ENCODE measurements at places on chromosomes 5 and 9.

DNA sequence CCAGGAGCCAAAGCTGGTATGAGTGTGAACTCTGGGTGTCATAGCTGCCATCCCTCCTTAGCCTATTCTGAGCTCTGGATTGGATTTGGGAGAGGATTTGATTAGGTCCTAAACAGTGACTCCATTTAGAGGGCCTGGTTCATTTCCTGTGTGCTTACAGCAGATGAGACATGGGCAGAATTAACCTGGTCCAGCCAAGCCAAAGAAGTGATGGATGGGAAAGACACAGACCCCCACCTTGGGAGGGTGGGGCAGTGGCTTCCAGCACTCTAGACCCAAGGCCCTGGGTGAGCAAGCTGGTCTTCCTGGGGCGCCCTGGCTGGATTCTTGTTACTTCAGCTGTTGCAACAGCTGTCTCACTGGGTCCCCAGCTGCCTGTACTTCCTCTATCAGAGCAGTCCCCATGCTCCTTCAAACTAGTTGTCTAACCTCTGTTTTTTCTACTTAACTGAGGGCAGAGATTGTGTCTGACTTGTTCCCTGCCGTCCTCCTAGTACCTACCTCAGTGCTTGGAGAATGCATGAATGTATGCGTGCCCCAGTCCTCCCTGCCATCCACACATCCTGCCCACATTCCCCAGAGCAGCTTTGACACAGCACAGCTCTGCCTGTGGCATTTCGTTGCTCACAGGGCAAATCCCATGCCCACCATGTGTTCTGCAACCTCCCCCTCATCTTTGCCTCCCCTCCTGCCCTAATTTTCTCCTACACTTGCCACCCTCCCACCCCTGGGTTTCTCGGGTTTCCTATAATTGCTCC, 115.9 kb downstream of the RGS3 start:
- peak; percentile 34 for DNase-seq

DNA sequence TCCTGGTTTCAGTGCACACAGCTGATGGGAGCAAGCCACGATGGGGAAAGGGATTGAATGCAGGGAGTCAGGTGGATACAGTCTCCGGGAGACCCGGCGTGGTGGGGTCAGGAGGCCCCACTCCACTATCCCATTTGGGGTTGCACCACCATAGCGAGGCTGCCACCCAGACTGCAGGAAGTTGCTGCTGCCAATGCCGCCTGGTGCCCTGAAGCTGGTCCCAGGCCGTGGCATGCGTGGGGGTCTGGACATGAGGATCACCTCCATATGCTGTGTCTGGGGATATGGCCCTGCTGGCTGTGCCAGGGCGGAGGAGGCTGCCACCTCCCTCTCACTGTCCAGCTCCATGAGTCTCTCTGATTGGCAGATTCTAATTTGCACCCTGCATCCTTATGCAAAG, 45.3 kb downstream of the COL5A1 start:
- no peak for DNase-seq

- DNase-seq: no peak
Measured at GRCh38 chr5:122153230-122153629, 23.9 kb downstream of the ZNF474 start.

- DNase-seq: no peak
Measured at GRCh38 chr9:125428060-125428901, 166.7 kb downstream of the GAPVD1 start.

- DNase-seq: no peak
Measured at GRCh38 chr5:103290846-103291245, 32.3 kb downstream of the MACIR start.

- DNase-seq: no peak
Measured at GRCh38 chr9:124022201-124023121, 10.9 kb downstream of the LHX2 start.

- DNase-seq: no peak
Measured at GRCh38 chr9:119884438-119884837, 515.2 kb upstream of the BRINP1 start.

- no peak for DNase-seq
Measured at GRCh38 chr5:115202952-115203351, 33.2 kb upstream of the TRIM36 start.

DNA sequence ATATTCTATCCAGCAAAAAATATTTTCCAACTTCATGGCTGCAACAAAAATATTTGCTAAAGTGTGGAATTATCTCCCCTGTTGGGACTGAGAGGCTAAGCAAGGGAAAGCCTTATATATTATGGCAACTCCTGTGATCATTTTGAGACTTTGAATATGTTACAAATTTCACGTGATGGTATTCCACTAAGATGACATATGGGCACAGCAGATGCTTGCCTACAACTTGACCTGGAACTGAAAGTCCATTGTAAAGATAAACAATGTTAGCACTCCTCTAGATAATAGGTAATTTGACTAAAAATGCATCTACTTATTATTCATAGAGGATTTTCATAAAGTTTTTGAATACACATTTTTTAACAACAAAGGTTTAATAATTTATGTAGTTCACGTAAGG, 1141.5 kb upstream of the CDH6 start:
- no peak for DNase-seq

DNA sequence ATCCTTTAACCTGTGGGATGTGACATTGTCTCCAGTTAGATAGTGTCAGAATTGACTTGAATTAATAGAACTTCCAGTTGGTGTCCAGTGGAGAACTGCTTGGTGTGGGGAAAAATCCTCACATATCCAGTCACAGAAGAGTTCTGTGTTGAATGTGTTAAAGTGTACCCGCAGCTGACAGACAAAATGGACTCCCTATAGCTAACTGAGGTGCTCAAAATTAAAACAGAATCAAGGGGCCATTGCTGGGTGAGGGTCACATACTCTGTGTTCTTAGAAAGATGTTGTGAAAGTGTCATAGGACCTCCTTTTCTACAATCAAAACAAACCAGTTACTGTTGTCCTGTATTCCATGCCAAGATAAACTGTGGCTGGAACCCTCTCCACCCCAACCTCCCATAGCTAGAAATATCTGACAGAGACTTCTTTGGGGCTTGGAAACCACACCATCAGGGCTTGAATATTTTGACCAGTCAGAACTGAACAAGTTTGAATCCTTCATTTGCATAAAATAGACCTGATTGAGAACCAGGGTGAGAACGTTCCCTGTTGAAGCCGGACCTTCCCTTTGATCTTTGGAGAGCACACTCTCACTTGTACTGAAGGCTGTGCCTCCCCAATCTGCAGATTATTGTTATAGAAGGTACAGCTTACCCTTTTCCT, 164.0 kb upstream of the ZNF608 start:
- no peak for DNase-seq

DNA sequence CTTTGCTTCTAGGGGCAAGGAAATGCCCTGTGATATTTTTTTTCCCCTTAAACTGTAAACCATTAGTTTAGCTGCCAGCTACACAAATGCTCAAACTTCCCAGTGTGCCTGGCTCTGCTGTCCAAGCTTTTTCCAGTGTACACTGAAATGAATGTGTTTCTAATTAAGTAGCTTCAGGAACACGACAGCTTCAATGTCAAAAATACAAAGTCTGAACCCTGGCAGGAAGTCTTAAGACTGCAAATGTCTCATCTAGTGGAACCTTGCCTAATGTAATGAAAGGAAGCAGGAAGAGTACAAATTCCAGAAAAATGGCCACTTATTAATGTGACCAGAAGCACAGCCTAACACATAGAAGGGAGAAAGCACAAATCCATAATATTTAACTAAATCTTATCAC, 255.2 kb downstream of the CRB2 start:
- DNase-seq: no peak

DNA sequence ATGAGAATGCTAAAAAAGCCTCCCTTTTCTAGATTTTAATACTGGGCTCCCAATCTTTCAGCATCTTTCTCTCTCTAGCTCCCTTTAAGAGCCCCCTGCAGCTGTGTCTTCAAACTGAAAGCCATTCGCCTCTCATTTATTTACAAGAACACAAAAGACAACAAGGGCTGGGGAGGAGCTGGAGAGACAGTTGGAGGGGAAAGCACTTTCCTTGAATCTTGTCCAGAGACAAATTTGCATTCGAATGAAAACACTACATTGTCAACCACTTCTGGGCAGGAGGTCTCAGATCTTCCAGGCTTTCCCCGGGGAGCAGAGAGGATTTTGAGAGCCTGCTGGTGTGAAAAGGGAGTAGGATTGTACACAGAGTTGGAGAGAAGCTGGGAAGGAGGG, 518.3 kb downstream of the CTNND2 start:
- DNase-seq: no peak

- DNase-seq: no peak
Measured at GRCh38 chr5:131209175-131209505, 38.4 kb downstream of the LYRM7 start.

DNA sequence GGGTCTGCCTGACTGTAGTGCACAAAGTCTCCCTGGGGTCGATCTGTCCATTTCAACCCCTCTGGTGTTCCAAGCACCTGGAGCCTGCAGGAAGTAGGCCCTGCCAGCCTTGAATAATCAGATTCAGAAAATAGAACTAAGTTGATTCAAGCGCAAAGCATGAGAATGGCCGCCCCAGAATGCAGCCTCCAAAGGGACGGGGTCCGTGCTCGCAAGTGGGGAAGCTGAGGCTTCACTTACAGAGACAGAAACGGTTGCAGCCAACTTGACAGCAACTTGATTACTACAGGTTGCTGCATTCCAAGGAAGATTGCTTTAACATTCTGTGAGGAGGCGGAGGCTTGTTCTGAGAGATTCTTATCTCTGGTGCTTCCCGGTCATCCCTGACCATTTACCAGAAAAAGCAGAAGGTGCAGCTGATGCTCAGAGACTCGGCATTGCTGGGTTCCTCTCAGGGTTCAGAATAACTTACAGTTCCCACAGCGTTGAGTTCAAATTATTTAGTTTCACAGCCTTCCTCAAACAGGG, 14.9 kb upstream of the LRRC14B start:
- DNase-seq: no peak

DNA sequence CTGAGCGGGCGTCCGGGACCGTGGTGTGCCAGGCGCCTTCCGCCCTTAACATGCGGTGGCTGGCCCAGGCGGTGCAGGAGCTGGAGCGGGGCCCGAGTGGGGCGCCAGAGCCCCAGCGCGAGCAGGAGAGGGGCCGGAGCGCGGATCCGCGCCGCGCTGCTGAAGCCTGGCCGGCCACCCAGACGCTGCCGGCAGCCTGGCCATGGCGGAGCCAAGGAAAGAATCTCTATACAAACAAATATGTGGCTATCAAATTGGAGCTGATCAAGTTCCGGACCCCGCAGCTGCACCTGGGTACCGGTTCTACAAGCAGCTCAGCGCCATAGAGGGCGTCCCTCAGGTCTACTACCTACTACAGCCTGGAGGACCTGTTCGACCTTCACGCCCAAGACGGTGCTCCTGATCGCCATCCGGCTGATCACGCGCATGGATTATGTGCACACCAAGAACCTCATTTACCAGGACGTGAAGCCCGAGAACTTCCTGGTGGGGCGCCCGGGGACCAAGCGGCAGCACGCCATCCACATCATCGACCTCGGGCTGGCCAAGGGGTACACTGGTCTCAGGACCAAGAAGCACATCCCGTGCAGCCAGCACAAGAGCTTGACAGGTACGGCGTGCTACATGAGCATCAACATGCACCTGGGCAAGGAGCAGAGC, 55.8 kb downstream of the JAK2 start:
- no peak for DNase-seq

DNA sequence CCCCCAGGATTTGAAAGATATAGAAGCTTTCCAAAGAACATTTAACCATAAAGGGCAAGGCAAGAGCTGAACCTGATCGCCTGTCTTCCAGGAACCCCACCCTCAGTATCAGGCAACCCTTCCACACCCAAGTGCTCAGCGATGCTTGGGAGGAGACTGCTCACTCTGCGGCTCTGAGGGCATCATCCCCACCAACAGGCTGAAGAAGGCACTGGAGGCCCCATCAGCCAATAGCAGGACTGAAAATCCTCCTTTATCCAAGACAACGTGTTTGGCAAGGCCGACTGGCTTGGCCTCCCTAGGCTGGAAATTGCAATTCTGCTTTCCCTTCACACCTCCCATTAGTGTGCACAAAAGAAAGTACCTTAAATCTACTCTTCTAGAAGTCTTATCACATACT, 1.4 kb upstream of the PPP2CA start:
- DNase-seq: no peak

DNA sequence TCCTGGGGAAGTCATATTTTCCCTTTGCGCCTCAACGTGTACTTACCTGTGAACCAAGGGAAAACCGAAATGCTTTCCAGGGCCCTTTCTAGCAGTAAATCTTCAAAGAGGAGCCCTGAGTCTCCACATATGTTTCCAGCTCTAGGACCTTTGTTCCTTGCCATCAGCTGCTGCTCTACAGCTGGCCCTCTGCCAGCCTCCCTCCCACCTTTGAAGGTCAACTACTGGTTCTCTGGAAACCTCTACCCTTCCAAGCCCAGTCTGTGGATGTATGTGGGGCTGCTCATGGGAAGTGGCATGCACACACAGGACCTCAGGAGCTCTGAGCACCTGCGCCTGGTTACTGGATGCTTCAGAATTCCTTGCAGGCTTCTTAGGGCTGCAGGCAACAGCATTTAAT, 117.2 kb downstream of the PSD2 start:
- DNase-seq: no peak

GRCh38 chr9:107932046-107932445, 442.5 kb upstream of the KLF4 start:
- DNase-seq: no peak

DNA sequence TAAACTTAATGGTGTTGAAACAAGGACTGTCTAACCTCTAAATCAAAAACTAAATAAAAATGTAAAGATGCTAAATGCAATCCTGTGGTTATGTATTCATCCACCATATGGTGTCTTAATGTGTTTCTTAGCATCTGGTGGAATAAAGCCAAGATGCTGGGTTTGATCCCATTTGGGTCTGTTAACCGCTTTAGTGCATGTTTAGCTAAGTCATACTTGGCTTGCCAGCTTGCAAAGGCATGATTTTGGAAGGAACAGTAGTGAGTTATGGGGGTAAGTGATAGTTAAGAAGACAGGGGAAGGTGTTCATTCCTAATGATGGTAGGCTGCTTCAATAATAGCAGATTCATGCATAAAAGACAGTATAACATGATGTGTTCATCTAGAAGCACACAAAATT, 139.0 kb upstream of the SLC27A6 start:
- DNase-seq: no peak

GRCh38 chr5:2466966-2467365, 284.5 kb downstream of the IRX2 start:
- no peak for DNase-seq

GRCh38 chr5:30104872-30105596, 1088.5 kb upstream of the CDH6 start:
- DNase-seq: no peak

GRCh38 chr5:36450229-36451014, 148.7 kb upstream of the RANBP3L start:
- DNase-seq: no peak

GRCh38 chr5:133814152-133814551, 154.3 kb downstream of the C5orf15 start:
- DNase-seq: no peak
